ENCODE measurements at places on chromosomes 4 and X.

GRCh38 chr4:39415678-39416283 is 9.1 kb downstream of the KLB start:
- no peak for DNase-seq

DNA sequence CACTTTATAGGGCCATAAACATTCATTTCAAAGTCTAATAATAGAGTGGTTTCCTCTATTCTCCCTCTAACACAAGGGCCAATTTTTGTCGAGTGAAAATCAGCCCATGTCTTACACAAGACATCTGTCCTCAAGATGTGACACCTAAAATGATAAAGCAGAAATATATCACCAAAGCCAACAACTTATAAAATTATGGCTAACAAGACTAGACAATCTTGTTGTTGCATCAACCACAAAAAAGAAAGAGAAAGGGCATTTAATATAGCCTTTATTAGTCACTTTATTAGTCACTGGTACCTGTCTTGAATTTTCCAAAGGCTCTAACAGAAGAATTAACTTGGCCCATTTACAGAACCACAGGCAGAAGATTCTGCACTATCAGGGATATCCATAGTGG is 161.6 kb downstream of the SMIM20 start:
- no peak for DNase-seq

DNA sequence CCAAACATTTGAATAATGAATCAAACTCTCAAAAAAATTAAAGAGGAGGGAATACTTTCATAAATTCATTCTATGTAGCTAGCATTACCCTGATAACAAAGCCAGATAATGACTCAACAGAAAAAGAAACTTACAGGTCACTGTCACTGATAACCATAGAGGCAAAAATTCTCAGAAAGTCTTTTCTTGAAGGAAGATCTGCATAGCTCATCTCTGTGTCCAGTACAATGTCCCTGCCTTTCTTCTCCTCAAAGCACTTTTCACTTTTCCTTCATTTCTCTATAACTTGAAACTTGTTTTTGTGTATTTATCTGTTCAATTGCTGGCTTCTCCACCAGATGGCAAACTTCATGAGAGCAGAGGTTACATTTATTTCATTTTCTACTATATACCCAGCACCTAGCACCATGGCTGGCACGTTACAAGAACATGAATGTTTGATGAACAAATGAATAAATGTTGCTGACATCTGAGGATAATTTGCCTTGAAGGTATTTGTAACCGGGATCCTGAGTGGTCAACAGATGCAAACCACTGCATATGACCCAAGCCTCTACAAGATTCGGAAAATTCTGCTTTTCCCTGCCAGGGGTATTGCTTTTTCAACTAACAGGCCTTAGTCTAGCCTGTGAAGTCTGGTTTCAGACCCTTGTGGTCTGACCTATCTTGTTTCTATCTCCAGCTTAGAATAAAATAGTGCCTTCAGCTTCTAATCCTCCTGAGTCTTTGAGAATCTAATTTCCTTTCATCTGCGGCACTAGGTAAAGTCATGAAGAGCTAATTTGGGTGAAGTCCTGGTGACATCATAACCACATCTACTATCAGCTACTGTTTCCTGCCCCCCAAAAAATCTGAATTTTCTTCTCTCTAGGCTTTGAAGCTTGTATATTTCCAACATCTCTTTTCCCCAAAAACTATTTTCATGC is 52.5 kb upstream of the ANTXR2 start:
- no peak for DNase-seq

- no peak for DNase-seq
Measured at GRCh38 chrX:105098201-105098600, 122.3 kb downstream of the TEX13A start.

GRCh38 chrX:120021927-120022326 is 55.6 kb downstream of the RHOXF2B start:
- no peak for DNase-seq

GRCh38 chr4:124953061-124953460 is 240.5 kb upstream of the ANKRD50 start:
- no peak for DNase-seq
